T-cell (primary cell): ENCODE measurements at places on chromosomes 4 and X.

- DNase-seq, result no peak
Measured at GRCh38 chr4:27327421-27328181, 467.0 kb downstream of the STIM2 start.

GRCh38 chr4:2733844-2734574, 22.1 kb downstream of the TNIP2 start:
- no peak for DNase-seq

GRCh38 chr4:77001907-77002306, 52.4 kb downstream of the SEPTIN11 start:
- no peak for DNase-seq

DNA sequence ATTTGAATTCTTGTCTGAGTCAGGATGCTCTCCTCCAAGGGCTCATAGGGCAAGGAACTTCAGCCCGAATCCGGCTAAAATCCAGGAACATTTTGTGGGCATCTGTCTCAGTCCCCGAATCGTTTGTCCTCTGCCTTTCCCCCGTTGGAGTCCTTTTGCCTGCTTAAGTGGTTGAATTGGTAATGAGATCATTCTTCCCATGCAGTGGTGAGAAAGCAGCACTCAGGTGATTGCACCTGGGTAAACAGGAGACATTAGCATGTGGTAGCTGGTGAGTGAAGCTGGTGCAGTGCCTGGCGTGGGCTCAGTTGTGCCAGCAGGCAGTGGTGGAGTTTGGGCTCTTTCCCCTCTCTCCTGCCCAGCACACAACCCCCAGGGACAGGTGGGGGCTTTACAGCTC, 61.9 kb upstream of the MTM1 start:
- no peak for DNase-seq

GRCh38 chrX:53794181-53794580, 107.7 kb upstream of the HUWE1 start:
- no peak for DNase-seq

DNA sequence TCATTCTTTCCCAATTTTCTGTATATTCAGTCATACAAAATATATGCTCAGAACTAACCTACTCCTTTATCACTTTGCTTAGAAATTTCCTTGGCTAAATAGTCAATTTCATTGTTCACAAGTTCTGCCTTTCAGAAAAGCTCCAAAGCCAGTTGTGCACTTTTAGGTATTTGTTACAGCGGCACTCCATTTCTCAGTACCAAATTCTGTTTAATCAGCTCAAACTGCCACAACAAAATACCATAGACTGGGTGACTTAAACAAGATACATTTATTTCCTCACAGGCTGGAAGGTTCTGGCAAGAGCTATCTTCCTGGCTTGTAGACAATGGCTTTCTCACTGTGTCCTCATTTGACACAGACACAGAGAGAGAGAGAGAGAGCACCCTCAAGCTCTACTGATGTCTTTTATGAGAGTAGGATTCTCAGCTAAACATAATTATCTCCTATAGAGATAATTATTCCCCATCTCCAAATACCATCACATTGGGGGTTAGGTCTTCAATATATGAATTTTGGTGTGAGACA, 188.8 kb upstream of the FSTL5 start:
- DNase-seq, result no peak

GRCh38 chr4:110641218-110641617, 18.3 kb upstream of the PITX2 start:
- no peak for DNase-seq

DNA sequence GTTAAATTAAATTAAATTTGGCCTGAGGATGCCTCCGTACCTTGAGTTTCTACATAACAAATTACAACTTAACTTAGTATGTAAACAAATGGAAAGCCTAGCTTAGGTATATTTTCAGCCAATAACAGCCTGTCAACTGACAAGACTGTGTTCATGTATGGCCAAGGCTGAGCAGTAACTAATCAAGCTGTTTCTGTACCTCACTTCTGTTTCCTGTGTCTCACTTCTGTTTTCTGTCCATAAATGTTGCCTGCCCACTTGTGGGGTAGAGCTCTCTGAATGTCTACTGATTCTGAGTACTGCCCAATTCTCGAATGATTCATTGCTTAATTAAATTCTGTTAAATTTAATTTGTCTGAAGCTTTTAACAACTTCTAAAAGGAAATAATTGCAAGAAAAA, 445.2 kb downstream of the PCDH11X start:
- no peak for DNase-seq

DNA sequence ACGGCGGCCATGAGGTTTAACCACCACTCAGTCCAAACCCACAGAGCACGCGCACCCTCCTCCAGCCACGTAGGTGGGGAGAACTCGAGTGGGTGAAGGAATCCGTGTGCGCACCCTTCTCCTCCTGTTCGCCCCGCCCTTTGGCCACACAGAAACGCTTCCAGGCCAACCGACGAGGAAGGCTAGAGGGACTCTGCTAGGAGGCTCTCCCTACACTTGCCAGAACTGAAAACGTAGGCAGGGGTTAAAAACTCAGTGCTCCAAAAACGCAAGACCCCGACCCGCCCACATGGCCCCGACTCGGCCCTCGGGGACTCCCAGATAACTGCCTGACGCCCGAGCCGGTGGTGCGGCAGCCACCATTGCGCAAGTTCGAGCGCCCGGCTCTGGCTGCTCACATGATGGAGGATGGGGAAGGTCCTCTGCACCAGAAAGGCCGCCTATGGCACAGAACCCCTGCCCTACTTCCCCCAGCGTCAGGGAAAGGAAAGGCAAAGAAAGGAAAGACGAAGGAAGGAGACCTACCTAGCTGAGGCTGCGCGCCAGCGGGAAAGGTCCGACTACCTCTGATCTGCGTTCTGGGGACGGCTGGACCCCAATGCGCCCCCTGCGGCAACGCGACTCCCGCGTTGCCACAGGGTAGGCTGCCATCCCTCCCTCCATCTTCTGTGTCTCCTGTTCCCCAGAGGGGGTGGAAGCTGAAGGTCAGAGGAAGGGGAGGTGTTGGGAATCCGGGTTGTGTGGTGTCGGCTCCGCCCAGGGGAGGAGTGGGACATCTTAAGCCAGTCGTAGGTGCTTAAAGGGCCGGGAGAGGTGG, 201.9 kb upstream of the AGTR2 start:
- DNase-seq, result no peak

- no peak for DNase-seq
Measured at GRCh38 chrX:136271300-136271699, 20.1 kb upstream of the MAP7D3 start.

GRCh38 chrX:103730147-103730795, 19.6 kb downstream of the TMEM31 start:
- no peak for DNase-seq

- DNase-seq, result no peak
Measured at GRCh38 chr4:39729557-39729956, 31.6 kb downstream of the UBE2K start.

- DNase-seq, result no peak
Measured at GRCh38 chrX:20459410-20460350, 193.0 kb upstream of the RPS6KA3 start.

- no peak for DNase-seq
Measured at GRCh38 chrX:102892103-102892502, 45.0 kb upstream of the RAB40AL start.

GRCh38 chrX:69306063-69306404, 140.8 kb upstream of the PJA1 start:
- DNase-seq, result no peak

GRCh38 chr4:89704651-89705395, 132.1 kb downstream of the SNCA start:
- DNase-seq, result no peak

DNA sequence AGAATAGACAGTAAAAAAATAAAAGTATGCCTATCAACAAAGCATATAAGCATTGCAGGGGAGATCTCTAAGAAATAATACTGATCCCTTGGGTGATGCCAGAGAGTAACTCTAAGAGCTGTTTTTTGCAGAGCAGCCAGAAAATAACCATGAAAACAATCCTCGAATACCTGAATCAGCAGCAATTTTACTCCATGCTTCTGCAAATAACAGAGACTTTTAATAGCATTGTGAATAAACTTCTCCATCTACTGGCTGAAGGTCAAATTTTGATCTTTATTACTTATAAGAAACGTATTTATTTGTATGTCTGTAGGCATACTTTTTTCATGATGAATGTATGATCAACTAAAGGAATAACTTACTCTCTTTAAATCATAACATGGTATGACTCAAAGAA, 334.5 kb downstream of the GALNTL6 start:
- no peak for DNase-seq

DNA sequence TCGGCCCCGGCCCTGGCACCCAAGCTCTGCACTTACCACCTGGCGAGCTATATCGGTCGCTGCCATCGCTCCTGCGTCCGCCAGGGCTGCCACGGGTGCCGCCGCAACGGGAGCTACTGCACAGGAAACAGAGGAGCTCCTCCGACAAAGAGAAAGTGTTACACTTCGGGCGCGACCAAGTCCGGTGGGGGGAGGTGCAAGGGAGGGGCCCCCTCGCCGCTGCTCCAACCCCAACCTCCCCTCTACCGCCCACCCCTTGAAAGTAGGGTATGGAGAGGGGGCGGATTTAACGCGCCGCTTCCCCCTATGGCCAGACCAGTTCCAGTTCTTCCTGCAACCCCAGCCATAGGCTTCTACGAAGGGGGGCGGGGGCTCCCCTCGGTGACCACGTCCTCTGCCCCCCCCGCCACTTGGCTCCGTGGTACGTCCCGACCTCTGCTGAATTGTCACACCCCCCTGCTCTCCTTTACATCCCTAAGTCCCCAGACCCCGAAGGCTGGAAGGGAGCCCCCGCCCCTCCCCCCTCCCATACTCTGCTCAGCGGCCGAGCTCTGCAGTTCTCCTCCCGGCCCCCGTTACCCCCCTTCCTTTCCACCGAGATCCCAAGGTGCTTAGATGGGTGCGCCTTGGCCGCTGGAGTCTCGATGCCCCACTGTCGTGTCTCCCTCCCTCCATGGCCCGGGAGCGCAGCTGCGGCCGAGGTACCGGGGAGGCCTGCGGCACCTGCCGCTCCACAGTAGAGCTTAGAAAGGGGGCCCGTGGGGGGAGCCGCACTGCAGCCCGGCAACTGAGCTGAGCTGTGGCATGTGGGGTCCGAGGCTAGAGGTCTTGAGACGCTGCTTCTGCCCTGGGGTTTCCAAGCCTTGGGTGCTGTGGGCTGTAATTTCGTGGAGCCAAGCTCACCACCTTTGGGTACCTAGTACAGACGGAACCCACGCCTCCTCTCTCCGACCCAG, at the start of gene SEPTIN6:
SEPTIN6 (minus strand) TSS at position 129 of the 956 bp plus-strand sequence; CDS start at position 66, 63 bp downstream.
- DNase-seq, result peak; percentile 86

- DNase-seq, result no peak
Measured at GRCh38 chrX:67892401-67892800, 348.6 kb downstream of the AR start.

DNA sequence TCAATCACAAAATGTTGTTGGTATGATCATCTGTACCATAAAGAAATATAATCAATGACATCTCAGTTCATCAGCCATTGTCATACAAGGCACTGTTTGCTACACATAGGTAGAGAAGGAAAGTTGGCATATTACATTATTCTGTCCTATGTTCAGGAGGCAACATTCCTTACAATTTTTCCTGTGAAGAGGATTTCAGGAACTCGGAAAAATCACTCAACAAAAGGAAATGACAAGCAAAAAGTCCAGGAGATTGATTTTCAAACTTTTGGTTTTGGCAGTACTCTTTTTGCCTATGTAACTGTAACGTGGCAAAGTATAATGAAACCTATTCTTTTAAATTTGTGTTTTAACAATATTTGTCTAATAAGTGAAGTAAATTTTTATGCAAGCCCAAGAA, 131.3 kb downstream of the MAB21L2 start:
- no peak for DNase-seq

DNA sequence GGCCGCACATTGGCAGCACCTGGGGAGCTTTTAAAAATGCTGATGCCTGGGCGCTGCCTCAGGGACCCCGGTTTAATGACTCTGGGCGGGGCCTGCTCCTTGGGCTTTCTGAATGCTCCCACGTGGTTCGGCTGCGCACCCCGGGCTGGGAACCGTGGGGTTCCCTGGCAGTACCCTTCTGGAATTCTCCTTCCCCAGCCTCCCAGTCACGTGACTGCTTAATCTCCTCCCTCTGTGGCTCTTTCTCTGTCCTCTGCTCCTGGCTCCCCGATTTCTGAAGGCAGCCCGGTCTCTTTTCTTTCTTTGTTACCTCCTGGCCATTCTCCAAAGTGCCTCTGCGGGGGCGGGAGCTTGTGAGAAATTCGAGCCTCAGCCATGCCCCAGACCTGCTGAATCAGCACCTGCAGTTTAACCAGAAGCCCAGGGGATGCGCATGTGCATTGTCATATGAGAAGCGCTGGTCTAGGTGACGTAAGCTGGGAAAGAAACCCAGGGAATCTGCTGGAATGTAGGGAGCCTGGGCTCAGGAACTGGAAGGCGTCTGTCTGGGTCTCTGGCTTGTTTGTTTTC, 16.6 kb downstream of the CLCN4 start:
- no peak for DNase-seq

DNA sequence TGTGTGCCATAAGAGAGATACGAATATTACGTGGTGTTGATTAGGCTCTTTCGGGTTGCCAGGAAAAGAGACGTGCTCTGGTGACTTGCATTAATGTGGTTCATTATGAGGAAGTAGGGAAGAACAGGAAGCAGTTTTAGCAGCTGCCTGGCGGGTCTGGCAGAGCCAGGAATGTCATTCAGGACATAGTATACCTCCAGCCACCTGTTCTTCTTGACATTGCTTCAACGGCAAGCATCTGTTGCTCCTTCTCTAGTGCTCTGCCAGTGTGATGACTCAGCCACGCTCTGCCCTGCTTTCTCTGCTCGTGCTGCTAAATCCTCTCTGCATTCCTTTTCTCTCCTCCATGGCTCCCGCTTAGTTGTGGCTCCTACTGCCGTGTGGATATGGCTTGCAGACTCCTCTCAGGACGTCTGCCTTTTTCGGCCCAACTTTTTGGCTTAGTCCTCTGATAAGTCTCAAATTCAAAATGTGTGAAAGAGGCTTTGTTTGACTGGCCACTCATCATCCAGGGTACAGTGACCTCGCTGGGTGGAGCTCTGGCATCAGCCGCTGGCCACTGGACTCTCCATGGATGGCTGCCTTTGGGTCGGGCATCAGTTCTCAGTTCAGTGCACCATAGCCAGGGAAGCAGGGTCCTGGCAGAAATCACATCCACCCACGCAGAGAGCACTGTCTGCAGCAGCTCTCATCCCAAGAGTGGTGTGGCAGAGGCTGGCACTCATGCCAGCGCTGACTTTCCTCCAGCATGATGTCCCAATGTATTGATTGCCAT, 89.3 kb upstream of the KLF3 start:
- DNase-seq, result no peak

DNA sequence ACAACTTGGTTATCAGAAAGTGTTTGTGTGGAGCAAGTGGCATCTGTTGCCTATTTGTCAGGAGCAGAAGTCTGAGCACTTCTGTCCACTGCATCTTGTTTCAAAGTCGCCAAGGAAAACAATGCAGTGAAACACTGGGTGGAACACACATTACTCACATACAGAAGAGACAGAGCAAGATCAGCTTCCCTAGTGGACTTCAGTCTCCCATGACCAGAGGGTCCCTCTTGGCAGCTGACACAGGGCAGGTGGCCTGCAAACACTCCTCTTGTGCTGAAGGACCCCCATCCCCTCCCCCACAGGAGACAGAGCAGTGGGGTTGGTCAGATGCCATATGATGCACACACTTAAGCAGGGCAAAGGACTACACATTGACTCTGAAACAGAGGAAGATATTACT, 3.6 kb upstream of the BBS12 start:
- no peak for DNase-seq

GRCh38 chr4:3062471-3062870, 11.9 kb downstream of the HTT-AS start:
- DNase-seq, result no peak

GRCh38 chr4:149735796-149736195, 79.8 kb downstream of the IQCM start:
- no peak for DNase-seq
